SJCRH30 (cell line): ENCODE measurements at places on chromosomes 13 and 19.

DNA sequence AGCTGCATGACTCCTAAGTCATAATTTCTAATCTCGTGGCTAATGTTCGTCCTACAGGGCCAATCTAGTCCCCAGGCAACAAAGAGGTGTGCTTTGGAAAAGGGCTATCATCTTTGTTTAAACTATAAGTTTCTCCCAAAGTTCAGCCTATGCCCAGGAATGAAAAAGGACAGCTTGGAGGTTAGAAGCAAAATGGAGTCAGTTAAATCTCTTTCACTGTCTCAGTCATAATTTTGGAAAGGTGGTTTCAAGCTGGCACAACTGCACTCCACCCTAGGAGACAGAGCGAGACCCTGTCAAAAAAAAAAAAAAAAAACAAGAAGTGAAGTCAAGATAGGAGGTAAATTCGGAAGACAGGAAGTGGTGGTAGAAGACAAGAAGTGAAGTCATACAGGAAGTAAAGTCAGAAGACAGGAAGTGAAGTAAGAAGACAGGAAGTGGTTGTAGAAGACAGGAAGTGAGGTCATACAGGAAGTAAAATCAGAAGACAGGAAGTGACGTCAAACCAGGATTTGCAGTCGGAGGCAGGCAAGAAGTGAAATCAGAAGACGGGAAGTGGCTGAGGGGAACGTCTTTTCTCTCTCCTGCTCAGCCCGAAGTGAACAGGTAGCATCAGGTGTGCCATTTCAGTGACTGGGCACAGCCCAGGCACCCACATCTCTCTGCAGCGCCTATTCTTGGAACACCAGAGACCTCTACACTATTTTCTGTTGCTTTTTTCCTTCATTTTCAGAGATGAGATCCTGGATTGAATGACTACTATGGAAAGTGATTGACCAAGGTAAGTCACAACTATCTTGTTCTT lies 32.2 kb downstream of the GP6 start:
- H3K4me3 ChIP-seq, result peak overlapping the region; percentile 57
- H3K27ac ChIP-seq, result peak overlapping the region; percentile 11; the same call in 1 of the 2 replicates
- no peaks in the 10 kb centered on the region for H3K27me3 ChIP-seq

DNA sequence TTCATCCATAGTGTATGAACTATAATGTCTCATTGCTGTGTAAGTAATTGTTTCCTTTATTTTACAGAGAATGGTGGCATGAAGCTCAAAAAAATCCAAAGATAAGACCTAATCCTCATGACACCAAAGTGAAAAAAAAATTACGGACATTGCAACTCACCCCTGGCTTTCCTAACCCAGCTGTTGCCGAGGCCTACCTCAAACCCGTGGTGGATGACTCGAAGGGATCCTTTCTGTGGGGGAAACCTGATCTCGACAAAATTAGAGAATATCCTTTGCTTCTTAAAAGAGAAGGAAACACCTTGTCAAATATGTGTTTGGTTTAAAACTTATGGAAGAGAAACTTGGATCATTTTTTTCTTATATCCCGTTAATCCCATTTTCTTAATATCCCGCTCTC lies 26.3 kb downstream of the ERCC5 start:
- H3K27me3 ChIP-seq, result no peaks in the 10 kb centered on the region
- H3K27ac ChIP-seq, result no peak overlapping the region
- no peak overlapping the region for H3K4me3 ChIP-seq
- DNase-seq, result peak; percentile 26

- no peaks in the 10 kb centered on the region for H3K27me3 ChIP-seq
- no peaks in the 10 kb centered on the region for H3K36me3 ChIP-seq
- H3K27ac ChIP-seq, result no peak overlapping the region
- no peak for DNase-seq
Observed at GRCh38 chr13:50654331-50654730, 189.2 kb downstream of the DLEU7 start.

DNA sequence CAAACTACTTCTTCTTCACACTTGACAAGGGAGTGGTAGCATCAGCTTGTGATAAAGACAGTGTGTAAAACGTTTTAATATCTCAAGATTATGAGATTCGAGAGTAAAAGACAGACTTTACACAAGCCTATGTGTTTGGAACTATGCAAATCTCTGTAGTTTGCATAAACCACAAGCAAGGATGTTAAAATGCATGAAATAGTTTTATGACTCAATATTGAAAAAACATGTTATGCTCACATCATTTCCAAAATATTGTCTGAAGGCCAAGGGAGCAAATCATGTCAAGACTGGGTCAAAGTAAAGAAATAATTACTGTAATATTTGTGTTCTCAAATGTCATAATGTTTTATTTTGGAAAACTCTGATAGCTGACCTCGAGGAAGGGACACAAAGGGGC lies 316.8 kb upstream of the KLF12 start:
- DNase-seq, result no peak
- no peaks in the 10 kb centered on the region for H3K36me3 ChIP-seq
- no peaks in the 10 kb centered on the region for H3K27me3 ChIP-seq

GRCh38 chr13:48431987-48432615 lies 19.2 kb upstream of the LPAR6 start:
- H3K27me3 ChIP-seq, result no peaks in the 10 kb centered on the region
- H3K36me3 ChIP-seq, result no peaks in the 10 kb centered on the region; the same call in 1 of the 2 replicates
- H3K27ac ChIP-seq, result no peak overlapping the region
- no peak overlapping the region for H3K4me3 ChIP-seq
- no peak for DNase-seq

DNA sequence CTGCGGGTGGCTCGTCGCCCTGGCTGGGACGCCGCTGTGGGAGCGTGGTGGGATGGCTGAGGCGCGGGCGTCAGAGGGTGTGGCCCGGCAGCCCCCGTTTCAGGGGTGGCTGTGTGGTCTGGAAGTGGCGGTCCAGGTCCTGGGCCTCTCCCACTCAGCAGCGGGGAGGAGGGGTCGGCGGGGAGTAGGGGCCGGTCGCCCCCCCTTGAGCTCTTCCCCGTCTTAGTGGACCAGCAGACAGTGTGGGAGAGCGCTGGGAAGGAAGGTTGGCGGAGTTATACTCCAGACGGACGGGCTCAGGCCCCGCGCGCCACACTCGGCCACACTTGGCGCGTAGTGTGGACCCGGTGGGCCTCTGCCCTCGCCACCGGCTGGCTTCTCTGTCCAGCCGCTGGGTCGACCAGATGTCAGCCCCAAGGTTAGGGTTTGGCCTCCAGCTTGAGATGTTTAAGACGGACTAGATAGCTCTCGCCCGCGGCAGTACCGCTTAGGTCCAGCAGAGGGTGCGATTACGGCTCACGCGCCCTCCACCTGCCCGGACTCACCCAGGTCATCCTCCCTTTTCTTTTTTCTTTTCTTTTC lies 21.7 kb upstream of the ZNF429 start:
- no peak for DNase-seq
- H3K27ac ChIP-seq, result no peak overlapping the region
- H3K27me3 ChIP-seq, result no peaks in the 10 kb centered on the region
- no peaks in the 10 kb centered on the region for H3K36me3 ChIP-seq
- no peak overlapping the region for H3K4me3 ChIP-seq
